ENCODE measurements at places on chromosomes 7 and 10.

DNA sequence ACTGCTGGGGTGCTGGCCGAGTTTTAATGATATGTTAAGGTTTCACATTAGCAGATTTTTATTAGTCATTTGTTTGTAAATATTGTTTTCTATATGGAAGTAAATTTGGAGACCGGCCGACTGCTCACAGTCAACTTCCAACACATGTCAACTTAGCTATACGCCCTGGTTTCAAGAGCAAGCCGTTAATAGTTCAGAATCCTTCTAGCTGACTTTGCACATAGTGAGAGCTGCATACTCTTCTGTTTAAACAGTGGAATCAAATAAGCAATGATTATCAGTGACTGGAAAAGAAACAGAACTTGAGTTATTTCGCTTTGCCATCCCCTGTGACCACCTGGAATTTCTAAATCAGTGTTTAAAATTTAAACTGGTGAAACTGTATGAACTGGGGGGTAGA, 109.9 kb downstream of the PFKFB3 start:
- no peak for DNase-seq

DNA sequence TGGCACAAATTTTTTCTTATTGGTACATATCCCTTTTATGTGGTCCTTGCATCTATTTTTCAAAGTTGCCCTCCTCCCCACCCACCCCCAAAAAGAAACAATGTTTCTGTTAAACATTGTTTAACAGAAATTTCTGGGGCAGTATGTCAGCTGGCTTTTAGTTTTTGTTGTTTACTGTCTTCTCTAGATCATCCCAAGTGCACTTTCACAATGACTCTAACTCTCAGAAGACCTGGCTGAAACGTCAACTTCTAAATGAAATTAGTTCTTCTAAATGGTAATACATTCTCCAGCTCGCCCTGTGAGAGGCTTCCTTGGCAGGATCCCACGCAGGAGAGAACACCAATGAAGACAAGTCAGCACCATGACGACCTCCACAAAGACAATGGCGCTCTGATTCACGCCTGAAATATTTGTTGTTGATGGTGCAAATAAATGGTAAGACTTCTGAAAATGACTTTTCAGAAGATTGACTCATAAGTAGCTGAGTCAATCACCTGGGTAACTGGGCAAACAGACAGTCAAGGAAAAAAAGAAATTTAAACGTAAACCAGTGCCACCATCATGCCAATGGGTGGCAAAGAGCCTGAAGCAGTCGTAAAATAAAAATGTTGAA, 293.7 kb downstream of the FZD1 start:
- DNase-seq, result no peak

DNA sequence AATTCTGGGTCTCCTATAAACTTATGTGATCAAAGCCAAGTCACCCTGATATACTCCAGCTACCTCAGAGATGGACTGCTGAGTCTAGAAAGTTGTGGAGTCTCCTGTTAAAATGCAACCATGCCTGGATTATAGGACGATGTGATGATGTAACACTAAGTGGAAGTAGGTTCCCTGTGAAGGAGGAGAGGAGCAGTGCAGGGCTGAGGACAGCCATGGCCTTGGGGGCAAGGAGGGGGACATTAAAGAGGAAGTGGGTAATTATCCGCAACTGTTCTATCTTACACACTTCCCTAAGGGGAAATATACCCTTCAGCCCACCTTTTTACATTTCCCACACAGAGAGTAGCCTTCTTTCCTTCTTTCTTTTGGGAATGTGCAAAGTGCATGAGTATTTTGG, 63.8 kb downstream of the MTPN start:
- no peak for DNase-seq

- DNase-seq, result peak; percentile 4
Observed at GRCh38 chr7:2016761-2017480, 215.8 kb downstream of the MAD1L1 start.

GRCh38 chr10:24935504-24936292, 16.7 kb downstream of the PRTFDC1 start:
- DNase-seq, result no peak

- no peak for DNase-seq
Observed at GRCh38 chr7:151453326-151453791, 13.4 kb upstream of the CRYGN start.

Measured in CD4-positive, alpha-beta T cell (primary cell).